ENCODE measurements at places on chromosomes 7 and 10.

- DNase-seq = no peak
These were observed 136.9 kb downstream of the KCNMA1 start for GRCh38 chr10:77500754-77501151.

- DNase-seq = no peak
These were observed 27.2 kb upstream of the CTBP2 start for GRCh38 chr10:125187238-125188194.

- DNase-seq = no peak
These were observed 48.8 kb downstream of the PLPP4 start for GRCh38 chr10:120505866-120506265.

DNA sequence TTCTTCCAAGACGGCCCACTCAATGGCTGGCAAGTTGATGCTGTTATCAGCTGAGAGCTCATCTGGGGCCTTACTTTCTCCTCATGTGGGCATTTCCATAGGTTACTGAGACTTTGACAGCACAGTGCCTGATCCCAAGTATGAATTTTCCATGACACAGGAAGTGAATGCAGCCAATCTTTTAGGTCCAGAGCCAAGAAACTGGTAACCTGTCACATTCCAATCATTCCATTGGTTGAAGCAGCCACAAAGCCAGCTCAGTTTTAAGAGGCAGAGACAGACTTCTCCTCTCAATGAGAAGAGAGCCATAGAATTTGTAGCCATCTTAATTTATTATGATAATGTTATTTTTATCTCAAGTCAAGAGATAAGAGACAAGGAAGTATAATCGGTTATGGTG is 775.5 kb downstream of the CNTNAP2 start:
- no peak for DNase-seq

GRCh38 chr7:27221201-27221797 is 21.3 kb upstream of the EVX1 start:
- DNase-seq = no peak

GRCh38 chr10:118151461-118151860 is 104.7 kb upstream of the RAB11FIP2 start:
- DNase-seq = no peak

DNA sequence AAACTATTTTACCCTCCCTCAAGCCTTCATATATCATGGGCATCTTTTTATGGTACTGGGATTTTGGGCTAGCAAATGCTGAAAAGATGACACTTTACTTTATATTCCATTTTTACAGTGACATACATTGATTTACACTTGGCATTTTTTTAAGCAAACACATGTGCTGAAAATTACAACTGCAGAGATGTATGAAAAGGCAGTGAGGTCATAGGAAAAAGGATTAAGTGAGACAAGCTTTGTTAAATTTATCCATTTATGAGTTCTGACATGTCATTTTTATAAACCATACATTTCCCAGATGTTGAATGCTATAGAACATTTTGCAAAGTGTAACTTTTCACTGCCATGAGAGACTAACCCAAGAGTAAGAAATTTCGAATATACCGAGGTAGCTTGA is 68.8 kb upstream of the RSU1 start:
- DNase-seq = no peak

GRCh38 chr10:12803776-12804175 is 197.7 kb downstream of the CCDC3 start:
- no peak for DNase-seq

Data from stimulated activated CD4-positive, alpha-beta T cell treated with anti-CD3 and anti-CD28 coated beads, Interleukin-4, amount 100 ng/mL, for 48 hours (primary cell).